ENCODE measurements at places on chromosomes 13 and 19.

GRCh38 chr13:80033951-80034350 is 307.0 kb downstream of the SPRY2 start:
- DNase-seq, result no peak

DNA sequence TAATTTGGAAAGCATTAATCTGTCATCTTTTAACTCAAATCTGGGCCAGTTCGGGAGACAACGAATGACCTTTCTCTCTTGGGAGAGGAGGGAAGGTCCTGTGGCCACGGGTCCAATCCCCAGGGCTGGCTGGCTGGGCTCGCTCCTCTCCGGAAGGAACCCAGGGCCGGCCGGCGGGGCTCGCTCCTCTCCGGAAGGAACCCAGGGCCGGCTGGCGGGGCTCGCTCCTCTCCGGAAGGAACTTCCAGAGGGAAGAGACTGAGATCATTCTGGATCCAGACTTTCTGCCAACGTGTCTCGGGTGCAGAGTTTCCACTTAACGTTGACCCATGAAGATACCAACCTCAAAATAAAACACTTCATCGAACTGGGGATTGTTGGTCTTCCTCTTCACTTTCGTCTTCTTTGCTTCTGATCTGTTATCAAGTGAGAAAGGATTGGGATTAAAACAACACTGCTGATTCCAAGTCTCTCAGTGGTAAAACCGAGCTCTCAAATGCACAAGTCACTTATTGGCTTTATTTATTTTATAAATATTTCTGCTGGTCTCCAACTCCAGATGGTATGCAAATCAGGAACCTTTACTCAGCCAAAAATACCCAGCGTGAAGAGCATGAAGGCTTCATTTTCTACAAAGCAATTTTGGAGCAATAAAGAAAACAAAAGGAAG is 53.3 kb upstream of the C13orf46 start:
- no peak for DNase-seq

DNA sequence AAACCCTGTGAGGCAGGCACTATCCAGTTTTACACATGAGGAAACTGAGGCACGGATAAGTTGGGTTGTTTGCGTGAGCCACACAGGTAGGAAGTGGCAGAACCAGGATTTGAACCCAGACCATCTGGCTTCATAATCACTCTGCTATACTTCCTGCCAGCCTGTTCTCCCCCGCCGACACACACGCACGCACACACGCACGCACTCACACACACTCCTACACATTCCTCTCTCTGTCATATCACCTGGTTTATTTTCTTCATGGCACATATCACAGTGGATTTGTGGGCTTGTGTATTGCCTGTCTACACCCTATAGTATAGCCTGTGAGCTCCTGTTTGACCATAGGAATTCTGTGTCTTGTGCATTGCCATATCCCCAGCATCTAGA is 140.0 kb downstream of the SIPA1L3 start:
- DNase-seq, result no peak

DNA sequence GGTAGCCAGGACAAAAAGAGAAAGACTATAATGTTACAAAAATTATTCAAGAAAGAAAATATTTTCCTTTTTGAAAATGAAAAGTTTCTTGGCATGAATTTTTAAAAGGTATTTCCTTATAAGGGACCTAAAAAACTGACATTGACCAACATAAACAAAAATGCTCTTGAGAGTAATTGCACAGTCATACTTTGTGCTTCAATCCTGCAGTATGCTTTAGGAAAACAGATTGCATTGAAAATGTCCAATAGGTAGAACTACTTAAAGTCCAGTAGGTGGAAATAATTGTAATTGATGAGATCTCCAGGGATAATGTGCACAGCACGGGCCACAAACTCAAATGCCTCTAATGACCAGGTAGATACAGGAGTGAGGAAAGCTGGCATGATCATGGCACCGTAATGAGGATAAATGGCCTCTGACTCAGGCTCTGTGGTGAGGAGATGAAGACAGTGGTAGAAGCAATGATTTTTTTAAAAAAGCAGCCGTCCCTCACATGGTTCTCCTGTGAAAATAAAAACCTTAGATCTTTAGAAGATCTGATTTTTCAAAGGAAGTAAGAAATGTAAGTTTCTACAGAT is 278.0 kb downstream of the ITGBL1 start:
- no peak for DNase-seq

- DNase-seq, result peak; percentile 84
These were observed 21.0 kb upstream of the DPP9 start for GRCh38 chr19:4744451-4745174.

DNA sequence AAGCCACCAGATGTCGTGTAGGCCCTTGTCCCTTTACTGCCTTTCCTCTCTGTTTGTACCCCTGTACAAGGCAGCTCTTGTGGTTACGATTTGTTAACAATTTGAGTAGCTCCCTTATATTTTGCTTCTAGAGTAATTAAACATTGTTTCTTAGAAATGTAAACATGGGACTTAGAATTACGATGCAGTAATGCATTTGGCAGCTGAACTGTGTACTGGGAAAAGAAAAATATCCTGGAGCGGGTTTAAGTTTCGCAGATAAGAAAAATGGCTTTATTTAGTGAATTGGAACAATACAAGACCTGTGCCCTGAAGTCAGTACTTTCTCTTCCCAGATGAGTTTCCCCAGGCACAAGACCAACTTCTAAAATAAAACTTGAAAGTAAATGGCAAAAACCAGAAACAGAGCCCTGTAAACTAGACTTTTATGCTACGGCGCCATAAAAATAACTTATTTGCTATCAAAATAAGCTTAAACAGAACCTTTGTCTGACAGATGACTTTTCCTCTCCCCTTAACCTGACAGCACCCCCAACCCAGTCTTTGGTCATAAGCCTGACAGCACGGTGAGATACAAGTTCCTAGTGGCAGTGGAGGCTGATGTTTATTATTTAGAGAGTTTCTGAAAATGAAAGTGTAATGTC is 63.0 kb downstream of the LRCH1 start:
- peak; percentile 78 for DNase-seq

DNA sequence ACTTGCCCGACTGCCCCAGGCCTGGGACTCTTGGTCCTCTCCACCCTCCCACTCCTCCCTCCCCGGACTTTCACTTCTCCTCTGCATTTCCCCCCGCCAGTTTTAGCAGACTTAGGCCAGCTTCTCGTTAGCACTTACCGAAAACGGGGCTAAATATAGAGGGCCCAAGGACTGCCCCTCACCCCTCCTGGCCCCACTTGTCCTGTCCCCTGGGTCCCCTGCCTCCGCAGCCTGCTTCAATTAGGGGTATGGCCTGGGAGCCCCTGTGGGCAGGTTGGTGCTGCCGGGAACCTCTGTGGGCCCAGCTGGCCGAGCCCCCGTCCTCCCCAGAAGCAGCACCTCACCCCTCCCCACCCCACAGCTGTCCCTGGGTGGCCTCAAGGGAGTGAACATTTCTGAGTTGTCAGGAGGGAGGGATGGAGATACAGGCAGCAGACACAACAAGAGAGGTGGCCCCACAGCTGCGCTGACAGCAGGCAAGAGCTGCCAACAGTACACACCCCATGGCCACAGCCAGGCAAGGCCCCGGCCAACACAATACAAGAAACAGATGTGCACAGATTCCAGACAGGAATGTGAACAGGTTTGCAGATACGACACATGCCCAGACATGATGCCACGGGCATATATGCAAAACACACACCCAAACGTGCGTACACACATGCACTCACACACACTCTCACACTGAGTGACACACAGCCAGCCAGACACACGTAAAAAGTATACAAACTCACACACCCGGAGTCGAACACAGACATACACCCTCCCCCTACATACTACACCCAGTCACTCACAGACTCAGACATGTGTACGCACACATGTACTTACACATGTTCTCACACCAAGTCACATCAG is 2.6 kb downstream of the POU2F2 start:
- peak; percentile 51 for DNase-seq

- DNase-seq, result no peak
These were observed 16.8 kb downstream of the ZNF431 start for GRCh38 chr19:21158523-21159135.

GRCh38 chr19:41323430-41324125 is 13.6 kb downstream of the CCDC97 start:
- DNase-seq, result peak; percentile 60

GRCh38 chr19:334296-335071 is 10.1 kb downstream of the MIER2 start:
- DNase-seq, result no peak

- DNase-seq, result no peak
These were observed 492.4 kb downstream of the SUCLA2 start for GRCh38 chr13:47508527-47509228.

- DNase-seq, result no peak
These were observed 163.3 kb downstream of the KDM4B start for GRCh38 chr19:5132206-5132560.

- DNase-seq, result no peak
These were observed 75.2 kb upstream of the C13orf46 start for GRCh38 chr13:114049026-114049425.

DNA sequence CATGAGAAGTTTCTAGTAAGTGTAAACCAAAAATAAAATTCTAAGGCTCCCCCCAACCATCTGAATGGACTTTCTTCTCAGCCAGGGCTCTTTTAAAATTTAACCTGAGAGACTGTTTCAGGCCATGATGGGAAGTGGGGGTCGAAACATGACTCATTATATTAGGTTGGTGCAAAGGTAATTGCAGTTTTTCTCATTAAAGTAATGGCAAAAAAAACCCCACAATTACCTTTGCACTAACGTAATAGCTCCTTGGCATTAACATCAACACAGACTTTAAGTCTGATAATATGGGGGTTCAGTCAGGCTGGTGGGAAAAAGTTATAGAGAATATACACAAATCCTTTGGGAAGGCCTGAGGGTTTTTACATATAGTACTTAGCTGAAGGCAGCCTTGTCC is 9.4 kb upstream of the SPART start:
- DNase-seq, result no peak

- DNase-seq, result no peak
These were observed 57.8 kb downstream of the COG3 start for GRCh38 chr13:45522571-45522970.
